ENCODE measurements at places on chromosomes 2 and 18.

DNA sequence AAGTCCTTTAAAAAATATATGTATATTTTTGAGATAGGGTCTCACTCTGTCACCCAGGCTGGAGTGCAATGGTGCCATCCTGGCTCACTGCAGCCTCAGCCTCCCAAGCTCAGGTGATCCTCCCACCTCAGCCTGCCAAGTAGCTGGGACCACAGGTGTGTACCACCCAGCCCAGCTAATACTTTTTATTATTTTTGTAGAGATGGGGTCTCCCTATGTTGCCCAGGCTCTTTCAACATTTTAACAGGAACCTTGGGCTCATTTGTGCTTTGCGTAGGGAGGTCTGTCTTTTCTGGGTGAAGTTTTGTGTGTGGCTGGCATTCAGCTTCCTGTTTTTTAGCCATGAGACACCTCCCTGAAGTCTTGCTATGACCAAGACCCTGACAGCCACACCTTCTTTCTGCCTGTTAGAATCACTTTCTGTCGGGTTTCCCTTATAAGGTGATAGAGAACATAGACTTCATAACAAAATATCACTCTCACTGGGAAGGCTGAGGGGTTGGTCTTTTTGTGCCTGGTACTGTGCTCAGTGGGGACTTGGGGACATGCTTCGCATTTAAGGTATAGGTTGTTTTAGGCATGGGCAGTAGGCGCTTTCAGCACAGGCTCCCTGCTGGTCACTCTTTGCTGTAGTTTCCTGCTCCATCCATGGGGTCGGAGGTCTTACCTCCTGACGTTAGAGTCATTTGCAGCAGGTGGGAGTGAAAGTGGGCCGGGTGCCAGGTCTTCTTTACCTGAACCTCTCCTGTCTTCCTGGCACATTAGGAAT, 3.4 kb downstream of the RAB31 start:
- DNase-seq = no peak

- DNase-seq = no peak
These were observed 111.0 kb upstream of the MGAT5 start for GRCh38 chr2:134142903-134143302.

GRCh38 chr2:60091894-60092293, 461.6 kb downstream of the BCL11A start:
- no peak for DNase-seq

GRCh38 chr18:23941791-23942190, 72.8 kb upstream of the TTC39C start:
- no peak for DNase-seq

DNA sequence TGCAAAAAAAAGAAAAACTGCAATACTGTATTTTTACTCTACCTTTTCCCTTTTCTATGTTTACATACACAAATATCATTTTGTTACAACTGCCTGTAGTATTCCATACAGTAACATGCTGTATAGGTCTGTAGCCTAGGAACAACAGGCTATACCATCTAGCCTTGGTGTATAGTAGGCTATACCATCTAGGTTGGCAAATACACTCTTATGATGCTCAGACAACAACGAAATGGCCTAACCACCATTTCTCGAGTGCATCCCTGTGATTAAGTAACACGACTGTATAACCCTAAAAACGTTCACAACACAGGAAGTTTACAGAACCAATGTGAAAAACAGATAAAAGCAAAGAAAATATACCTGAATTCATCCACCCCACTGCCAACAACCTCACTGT, 64.0 kb downstream of the MEMO1 start:
- no peak for DNase-seq

- DNase-seq = no peak
These were observed 76.1 kb upstream of the ETAA1 start for GRCh38 chr2:67320861-67321587.

DNA sequence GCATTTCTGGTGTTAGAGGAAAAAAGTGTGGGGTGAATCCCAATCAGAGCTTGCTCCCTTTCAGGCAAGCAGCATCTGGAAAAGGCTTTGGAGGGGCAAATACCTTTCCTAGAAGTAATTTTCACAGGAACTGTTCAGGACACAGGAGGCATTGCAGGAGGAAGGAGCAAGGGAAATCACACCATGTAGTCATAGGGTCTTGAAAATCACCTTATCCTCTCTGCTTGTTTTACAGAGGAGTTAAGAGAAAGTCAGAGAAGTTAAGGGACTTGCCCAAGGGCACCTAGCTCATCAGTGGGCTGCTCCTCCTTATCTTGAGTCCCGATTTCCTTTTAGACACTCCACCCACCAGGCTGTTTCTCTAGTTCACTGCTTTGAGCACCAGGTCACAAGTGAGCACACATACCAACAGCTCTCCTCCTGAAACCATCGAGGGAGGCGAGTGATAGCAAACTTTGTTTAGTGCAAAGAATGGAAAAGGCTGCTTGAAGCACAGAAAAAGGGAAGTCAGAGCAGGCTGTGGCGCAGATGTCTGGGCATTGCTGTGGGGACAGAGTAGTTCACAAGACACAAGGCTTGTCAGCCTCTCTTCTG, 89.2 kb upstream of the CXCR4 start:
- peak; percentile 18 for DNase-seq

DNA sequence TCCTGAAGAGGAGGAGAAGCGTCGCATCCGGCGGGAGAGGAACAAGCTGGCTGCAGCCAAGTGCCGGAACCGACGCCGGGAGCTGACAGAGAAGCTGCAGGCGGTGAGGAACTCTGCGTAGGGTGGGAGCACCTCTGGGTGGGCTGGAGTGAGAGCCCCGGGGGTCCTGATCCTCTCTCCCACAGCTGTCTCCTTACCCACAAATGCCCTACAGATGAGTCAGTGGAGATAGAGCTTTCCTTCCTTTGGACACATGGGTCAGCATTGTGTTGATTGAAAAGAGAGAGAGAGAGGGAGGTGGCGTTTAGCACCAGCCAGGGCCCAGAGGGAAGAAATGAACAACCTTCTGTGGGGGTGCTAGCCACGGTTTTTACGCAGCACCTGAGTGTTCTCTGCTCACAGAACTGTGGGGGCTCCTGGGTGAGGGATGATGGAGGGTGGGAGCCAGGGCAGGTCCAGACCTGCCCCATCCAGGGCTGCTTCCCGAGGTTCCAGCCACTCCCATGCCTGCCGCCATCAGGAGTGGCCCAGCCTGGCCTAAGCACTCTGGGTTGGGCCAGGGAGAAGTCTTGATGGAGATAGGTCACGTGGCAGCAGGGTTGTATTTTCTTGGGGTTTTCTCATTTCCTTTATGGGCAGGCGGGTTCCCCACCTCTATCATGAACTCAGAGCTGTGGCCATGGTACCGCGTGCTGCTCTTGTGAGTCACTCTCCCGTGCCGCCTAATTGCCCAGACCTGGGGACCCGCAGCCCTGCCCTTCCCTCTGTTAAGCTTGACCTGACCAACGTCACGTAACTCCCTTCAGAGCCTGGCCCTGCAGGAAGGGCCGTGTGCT, 16.3 kb downstream of the FOSL2 start:
- DNase-seq = no peak

DNA sequence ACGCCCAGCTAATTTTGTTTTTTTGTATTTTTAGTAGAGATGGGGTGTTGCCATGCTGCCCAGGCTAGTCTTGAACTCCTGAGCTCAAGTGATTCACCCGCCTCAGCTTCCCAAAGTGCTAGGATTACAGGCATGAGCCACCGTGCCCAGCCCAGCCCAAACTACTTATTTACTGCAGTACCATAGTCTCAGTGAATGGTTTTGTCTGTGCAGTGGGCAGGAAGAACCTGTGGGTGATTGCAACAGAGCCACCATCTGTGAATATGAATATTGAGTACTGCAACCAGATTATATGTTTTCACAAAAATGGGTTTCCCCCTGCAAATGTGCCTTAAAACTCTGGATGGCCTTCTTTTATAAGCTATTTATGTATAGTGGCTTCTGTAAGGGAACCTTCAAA, 9.1 kb downstream of the MPPE1 start:
- no peak for DNase-seq

GRCh38 chr2:237455764-237456163, 31.3 kb upstream of the MLPH start:
- DNase-seq = no peak

- no peak for DNase-seq
These were observed 439.2 kb upstream of the REG3G start for GRCh38 chr2:78586316-78586715.

GRCh38 chr18:72922895-72923294, 55.1 kb upstream of the NETO1 start:
- DNase-seq = no peak

- no peak for DNase-seq
These were observed 105.6 kb upstream of the UXS1 start for GRCh38 chr2:106299696-106300095.

DNA sequence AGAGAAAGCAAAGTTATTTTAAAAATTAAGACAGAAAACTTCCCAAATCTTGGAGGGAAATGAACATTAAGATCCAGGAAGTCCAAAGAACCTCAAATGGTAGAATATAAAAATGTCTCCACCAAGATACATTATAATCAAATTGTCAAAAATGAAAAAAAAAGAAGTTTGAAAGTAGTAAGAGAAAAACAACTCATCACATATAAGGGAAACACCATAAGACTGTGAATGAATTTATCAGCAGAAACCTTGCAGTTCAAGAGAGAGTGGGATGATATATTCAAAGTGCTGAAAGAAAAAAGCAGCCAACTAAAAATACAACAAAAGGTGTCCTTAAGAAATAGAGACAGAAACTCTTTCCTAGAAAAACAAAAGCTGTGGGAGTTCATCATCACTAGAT, 73.0 kb downstream of the L3MBTL4 start:
- DNase-seq = no peak

- no peak for DNase-seq
These were observed 81.4 kb upstream of the ERBB4 start for GRCh38 chr2:212619954-212620353.

DNA sequence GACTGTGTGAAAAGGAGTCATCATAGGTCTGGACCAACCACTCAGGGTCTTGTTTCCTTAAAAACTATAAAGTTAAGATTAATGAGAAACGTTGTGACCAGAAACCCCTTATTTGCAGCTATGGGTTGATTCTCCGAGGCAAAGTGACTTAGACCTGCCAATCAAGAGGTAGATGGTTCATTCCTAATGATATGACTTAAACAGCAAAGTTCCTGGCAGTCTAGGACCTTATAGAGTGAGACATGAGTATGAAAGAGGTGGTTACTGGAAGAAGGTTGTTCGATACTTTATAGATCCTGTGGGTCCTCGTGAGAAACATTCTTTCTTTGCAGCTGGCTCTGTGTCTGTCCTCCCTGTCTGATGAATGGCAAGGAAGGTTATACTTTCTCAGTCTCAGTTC, 8.0 kb downstream of the SFXN5 start:
- DNase-seq = no peak

DNA sequence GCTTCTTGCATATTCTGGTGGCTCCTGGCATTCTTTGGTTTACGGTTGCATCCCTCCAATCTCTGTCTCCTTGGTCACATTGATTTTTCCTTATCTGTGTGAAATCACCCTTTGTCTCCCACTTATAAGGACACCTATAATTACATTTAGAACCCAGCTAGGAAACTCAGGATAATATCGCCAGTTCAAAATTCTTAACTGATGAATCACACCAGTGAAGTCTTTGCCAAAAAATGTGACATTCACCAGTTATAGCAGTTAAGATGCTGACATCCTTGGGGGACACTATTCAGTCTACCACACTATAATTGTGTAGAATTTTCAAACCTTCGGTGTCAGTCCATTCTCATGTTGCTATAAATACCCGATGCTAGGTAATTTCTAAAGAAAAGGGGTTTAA, 320.2 kb downstream of the TMX3 start:
- no peak for DNase-seq

- no peak for DNase-seq
These were observed 60.1 kb upstream of the ACTR3 start for GRCh38 chr2:113829761-113830160.

DNA sequence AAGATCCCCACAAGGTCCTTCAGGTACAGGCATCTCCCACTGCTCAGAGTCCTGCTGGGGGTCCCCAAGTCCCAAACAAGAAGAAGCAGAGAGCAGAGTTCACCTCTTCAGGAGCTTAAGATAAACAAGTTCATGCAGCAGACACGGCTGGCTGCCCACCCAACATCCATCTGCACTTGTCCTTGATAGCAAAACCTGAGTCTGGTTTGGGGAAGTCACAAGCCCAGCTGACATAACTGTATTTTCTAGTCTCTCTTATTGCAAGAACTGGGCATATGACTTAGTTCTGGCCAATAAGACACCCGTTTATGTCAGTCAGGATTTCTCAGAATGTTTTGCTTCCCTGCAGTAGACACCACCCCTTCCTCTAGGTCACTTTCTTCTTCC, 31.8 kb downstream of the AFF3 start:
- no peak for DNase-seq

DNA sequence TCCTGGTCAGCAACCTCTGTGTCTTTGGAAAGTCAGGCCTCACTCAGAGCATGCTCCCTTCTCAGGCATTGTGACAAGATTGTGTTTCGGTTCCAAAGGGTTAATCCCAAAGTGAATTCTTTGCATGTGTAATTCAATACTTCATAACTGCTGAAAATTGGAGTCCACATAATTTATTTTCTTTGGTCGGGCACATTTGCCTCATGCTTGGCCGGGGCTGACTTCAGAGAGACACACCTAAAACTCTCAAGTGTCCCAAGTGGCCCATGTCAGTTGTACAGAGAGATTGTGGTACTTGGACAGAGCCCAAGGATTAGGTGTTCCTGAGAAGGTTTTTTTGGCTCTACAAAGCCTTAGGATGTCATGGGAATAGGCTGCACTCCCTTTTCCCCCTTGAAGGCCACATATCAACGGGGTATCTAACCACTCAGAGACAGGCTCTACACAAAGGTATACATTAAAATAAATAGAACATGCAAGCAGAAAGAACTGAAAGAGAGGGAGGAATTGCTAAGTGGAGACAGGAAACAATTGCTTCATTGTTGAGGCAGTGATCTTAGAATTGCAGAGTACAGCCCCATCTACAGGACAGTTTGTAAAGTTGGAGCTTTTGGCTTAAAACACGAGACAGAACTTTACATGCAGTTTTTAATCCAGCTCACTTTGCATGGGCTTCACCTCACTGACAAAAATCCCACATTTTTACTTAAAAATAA, 1232.3 kb upstream of the ZEB2 start:
- no peak for DNase-seq

DNA sequence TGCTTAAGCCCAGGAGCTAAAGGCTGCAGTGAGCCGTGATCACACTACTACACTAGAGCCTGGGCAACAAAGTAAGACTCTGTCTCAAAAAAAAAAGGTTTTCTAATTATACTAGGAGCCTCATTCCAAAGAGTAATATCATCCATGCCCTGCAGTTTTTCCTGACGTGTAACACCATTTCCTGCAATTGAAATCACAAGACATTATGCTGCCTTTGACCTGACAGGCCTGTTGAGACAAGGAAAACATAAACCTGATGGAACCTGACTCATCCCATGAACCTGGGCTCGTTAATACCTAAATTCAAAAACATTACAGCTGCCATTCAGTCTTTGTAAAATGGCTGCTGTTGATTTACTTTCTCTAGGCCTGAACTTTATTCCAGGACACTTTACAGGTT, 58.7 kb upstream of the PEX13 start:
- no peak for DNase-seq
